Adipocyte (in vitro differentiated cells): ENCODE measurements at places on chromosomes 2 and 18.
A peak's percentile ranks its signal among the peaks of the same experiment; 100 is the strongest.

DNA sequence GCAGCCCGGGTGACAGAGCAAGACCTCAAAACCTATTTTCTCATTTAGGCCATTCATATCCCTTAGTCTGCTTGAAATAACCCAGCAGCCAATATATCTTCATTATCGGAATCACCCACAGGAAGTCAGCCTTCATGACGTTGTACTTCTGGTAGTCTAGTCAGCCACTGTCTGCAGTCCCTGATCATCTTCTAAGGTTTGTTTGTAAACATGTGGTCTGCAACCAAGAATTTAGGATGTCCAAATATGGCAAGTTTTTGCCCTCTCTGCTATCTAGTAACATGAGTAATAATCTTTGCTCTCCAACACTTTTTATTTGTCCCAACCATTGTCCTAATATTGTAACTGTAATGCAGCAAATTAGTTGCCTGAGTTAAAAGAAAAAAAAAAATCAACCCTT lies 92.5 kb downstream of the PRPF40A start:
- no peak for DNase-seq

GRCh38 chr18:14964406-14964805 lies 216.4 kb downstream of the ANKRD30B start:
- DNase-seq = no peak

DNA sequence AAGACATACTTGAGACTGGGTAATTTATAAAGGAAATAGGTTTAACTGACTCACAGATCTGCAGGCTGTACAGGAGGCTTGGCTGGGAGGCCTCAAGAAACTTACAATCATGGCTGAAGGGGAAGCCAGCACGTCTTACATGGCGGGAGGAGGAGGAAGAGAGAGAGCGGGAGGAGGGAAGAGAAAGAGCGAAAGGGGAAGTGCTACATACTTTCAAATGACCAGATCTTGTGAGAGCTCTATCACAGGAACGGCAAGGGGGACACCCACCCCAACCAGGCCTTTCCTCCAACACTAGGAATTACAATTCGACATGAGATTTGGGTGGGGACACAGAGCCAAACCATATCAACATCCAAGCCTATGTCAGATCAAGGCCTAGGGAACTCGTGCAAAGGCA lies 24.2 kb downstream of the MYL12B start:
- DNase-seq = no peak

DNA sequence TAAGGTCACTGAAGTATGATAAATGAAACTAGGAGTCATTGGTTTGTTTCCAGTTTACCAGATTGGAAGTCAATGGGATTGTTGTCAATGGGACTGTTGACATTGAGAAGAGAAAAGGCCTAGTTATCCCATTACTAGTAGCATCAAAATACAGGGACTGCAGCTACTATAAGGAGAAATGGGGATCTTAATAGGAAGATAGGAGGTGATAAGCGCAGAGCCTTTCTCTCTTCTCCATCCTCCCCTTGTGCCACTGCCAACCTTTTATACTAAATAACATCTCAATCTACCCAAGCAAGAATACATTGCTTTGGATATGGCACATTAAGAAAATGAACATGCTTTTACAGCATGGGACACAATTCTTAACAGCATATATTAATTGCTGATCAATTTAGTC lies 10.5 kb upstream of the BBS5 start:
- DNase-seq = no peak

GRCh38 chr2:79713131-79713785 lies 200.4 kb downstream of the CTNNA2 start:
- no peak for DNase-seq

DNA sequence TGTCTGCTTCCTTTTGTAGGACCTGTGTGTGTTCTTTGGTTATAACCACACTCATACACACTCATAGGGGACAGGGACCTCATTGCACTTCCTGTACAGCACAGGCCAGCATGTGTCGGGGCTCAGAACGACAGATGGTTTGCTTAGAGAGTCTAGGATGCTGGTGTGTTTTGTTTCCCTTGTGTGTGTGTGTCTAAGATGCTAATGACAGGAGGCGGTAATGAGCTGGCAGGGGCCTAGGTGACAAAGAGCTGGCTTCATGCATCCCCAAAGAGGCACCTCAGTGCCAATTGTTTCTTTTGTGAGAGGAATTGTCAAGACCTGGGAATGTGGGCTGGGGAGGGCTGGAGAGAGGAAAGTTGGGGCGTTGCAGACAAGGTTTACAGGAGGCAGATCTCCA lies 66.6 kb downstream of the CELF4 start:
- DNase-seq = no peak

- no peak for DNase-seq
Measured at GRCh38 chr2:54053830-54054229, 61.6 kb upstream of the ACYP2 start.

GRCh38 chr18:21051620-21052019 lies 60.0 kb downstream of the ROCK1 start:
- DNase-seq = no peak

DNA sequence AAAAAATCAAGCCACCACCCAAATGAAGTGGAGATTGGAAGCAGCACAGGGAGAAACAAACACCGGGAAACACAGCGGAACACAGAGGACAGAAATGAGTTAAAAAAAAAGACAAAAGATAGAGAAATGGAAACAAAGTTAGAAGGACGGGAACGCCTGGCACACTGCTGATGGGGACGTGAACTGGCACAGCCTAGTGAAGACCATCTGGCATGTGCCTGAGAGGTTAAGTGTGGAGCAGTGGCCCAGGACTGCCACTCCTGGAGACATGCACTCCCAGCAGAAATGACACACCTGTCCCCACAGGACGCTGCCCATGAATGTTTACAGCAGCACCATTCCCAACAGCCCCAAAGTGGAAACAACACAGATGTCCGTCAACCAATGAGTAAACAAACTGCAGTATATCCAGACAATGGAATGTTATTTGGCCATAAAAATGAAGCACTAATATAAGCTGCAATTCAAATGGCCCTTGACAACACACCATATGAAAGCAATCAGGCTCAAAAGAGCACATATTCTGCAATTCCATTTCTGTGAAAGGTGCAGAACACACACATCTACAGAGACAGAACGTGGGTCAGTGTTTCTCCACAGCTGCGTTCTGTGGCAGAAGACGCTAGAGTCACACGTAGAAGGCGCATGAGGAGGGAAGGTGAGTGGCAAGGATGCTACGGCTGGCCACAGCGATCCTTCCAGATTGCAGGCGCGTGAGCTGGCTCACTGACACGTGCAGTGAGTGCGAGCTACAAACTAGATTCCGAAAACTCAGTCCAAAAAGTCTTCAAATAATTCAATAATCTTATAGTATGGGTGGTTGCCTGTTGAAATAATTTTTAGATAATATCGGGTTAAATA lies 24.6 kb downstream of the THAP4 start:
- peak; percentile 38 for DNase-seq

DNA sequence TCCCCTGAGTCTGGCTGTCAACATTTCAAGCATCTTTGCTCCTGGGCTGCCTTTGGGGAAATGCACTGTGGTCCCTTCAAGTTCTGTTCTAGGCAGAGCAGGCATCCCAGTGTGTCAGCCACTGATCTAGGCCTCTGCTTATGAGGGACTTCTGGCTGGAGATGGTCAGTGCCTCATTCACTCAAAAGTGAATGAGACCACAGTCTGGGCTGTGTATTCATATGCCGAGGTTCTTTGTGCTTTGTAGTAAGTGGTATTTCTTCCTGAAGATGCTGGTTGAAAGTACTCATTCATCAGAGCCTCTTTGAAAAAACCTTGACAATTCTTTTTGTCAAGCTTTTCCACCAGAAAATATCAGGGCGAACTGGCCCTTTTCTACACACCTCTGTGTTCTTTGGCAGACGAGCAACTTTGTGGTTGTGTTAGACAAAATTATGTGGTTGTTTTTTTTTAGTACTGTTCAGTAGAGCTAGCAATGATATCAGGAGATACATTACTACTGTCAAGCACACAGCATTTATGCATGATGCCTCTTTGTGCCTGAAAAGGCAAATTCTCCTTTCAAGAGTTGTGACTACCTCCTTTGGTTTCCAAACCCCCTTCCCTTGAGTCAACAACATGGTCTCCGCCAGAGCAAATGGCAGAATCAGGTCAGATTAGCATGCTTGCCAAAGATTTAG lies 510.9 kb upstream of the NRP2 start:
- DNase-seq = no peak

GRCh38 chr2:60391230-60391629 lies 162.2 kb downstream of the BCL11A start:
- DNase-seq = no peak

- peak; percentile 27 for DNase-seq
Measured at GRCh38 chr2:200483729-200484198, 26.1 kb downstream of the KCTD18 start.

- peak; percentile 92 for DNase-seq
Measured at GRCh38 chr18:68803356-68803755, 5.5 kb downstream of the CCDC102B start.

DNA sequence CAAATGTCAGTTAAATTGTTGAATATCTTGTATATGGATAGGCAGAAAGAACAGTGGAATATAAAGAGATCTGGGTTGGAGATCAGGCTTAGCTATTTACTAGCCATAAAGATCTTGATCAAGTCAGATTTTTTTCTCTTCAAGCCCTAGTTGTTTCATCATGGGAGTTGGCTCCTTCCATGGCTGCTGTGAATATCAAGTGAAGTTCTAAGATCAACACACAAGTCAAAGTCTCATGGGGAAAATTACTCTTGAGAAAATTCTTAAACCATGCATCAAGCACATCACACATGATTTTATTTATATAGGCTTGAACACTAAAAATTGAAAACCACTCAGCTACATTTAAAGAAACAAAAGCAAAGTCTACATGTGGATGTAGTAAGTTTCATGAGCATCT lies 79.8 kb downstream of the C1D start:
- DNase-seq = peak; percentile 4

GRCh38 chr2:100767224-100767653 lies 52.7 kb upstream of the NPAS2 start:
- DNase-seq = peak; percentile 64

DNA sequence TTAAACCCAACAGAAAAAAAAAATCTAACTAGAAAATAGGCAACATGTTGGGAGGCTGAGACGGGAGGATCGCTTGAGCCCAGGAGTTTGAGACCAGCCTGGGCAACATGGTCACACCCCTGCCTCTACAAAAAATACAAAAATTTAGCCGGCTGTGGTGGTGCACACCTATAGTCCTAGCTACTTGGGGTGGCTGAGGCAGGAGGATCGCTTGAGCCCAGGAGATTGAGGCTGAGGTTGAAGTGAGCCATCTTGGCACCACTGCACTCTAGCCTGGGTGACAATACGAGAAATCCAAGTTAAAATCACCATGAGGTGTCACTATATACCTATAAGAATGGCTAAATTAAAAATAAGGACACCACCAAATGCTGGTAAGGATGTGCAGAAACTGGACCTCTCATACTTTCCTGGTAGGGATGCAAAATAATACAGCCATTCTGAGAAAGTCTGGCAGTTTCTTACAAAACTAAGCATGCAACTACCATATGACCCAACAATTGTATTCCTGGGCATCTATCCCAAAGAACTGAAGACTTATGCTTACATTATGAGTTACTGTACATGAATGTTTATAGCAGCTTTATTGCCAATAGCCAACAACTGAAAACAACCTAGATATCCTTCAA lies 2.2 kb downstream of the SEPTIN10 start:
- peak; percentile 87 for DNase-seq

- peak; percentile 36 for DNase-seq
Measured at GRCh38 chr2:196314780-196315179, 143.4 kb upstream of the STK17B start.

DNA sequence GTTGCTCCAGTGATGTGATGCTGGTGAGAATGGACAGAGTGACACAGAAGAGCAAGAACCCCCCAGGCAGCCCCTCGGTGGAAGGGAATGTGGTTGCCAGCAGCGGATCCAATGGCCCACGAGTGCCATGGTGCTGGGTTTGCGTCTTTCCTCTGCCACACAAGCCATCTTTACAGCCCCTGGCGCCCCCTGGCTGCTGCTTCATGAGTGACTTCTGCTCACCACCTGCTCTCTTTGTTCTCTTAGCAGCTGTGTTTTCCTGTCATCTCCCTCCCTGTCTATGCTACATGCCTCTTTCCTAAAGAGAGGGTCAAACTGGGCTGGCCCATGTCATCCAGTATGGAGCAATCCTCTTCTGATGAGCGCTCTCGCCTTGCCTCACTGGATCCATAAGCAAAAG lies 300.0 kb upstream of the SMIM21 start:
- DNase-seq = peak; percentile 54

DNA sequence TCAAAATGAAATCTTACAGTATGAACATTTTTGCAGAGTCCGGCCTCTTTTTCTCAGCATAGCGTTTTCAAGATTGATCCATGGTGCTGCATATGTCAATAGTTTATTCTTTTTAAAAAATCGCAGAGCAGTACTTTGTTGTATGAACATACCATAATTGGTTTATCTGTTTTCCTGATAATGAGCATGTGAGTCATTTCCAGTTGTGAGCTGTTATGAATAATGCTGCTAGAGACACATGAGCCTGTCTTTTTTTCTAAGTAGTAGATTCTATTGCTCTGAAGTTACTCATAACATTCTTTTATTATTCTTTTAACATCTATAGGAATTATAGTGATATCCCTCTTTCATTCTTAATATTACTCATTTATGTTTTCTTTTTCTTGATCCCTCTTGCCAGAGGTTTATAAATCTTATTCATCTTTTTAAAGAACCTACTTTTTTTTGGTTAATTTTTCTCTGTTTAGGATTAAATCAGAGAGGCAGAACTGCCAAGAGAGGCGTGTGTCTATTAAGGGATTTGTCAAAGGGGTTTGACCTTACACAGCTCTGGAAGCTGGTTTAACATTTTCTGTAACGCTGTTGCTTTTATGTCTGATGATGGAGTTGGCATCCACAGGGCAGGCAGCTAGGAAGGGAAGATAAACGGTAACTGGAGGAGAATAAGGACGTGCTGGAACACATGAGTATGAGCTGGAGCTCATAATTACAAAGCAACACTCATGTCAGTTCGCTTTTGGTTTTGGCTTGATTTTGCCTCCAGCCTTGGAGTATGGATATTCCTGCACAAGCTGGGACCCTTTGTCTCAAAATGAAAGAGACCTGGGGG lies 47.4 kb downstream of the MGAT5 start:
- peak; percentile 29 for DNase-seq

- DNase-seq = peak; percentile 57
Measured at GRCh38 chr2:201414099-201415023, 36.9 kb downstream of the TRAK2 start.

DNA sequence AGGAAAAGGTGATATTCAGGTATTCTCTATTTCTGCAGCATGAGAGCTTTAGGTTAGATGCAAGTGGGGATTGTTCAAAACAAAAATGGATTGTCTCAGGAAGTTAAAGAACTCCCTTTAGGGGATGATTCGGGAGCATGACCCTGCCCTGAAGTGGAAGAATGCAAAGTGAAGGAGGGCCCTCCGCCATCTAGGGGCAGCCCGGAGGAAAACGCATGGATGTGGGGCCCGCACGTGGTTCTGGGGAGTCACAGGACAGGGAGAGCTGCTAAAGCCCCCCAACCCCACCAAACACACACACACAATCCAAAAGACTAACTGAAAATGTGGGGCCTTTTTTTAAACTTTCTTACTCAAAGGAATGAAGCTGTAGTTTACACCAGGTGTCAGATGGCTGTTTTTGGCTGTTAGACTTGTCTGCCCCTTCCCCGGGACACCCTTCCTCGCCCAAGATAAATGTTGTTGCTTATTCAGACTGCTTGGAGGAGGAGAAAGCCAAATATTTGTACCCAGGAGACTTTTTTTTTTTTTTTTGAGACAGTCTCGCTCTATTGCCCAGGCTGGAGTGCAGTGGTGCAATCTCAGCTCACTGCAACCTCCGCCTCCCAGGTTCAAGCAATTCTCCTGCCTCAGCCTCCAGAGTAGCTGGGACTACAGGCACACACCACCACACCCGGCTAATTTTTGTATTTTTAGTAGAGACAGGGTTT lies 78.8 kb downstream of the HNRNPLL start:
- DNase-seq = no peak
